ENCODE measurements at places on chromosomes 5 and 9.

- DNase-seq = no peak
Measured at GRCh38 chr5:76443066-76443800, 40.1 kb downstream of the IQGAP2 start.

- DNase-seq = no peak
Measured at GRCh38 chr9:113513111-113513510, 49.6 kb downstream of the RGS3 start.

DNA sequence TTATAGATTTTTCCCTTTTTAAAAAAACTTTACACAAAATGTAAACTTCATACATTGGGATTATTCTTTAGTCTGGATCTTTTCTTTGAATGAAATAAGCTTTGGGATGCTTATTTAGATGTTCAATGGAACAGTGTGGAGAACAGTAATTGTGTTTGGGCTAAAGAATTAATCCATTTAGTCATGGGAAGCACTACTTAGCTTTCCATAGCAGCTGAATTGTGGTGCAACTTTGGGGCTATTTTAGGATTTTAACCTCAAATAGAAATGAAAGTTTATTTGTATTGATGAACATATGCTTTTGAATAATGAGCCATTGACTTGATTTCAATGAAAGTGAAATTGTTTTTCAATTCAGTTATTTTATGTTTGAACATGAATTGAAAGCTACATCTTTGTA is 72.4 kb downstream of the ZCCHC7 start:
- no peak for DNase-seq

DNA sequence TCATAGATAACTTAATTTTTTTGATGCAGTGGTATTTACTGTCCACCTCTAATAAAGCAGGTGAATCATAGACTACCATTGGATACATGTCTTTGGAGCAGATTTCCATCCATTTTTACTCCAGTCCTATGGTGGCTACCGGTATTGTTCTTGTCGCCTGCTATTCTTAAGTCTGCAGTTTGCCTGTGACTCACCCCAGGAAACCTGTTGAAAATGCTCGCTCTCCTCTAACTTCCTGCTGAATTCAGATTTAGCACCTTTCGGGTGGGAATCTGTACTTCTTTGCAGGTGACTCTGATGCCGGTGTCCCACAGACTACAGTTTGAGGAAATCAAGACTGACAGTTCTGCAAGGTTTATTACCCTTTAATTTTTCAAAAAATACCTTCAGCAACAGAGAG is 58.8 kb upstream of the DHFR start:
- DNase-seq = no peak

DNA sequence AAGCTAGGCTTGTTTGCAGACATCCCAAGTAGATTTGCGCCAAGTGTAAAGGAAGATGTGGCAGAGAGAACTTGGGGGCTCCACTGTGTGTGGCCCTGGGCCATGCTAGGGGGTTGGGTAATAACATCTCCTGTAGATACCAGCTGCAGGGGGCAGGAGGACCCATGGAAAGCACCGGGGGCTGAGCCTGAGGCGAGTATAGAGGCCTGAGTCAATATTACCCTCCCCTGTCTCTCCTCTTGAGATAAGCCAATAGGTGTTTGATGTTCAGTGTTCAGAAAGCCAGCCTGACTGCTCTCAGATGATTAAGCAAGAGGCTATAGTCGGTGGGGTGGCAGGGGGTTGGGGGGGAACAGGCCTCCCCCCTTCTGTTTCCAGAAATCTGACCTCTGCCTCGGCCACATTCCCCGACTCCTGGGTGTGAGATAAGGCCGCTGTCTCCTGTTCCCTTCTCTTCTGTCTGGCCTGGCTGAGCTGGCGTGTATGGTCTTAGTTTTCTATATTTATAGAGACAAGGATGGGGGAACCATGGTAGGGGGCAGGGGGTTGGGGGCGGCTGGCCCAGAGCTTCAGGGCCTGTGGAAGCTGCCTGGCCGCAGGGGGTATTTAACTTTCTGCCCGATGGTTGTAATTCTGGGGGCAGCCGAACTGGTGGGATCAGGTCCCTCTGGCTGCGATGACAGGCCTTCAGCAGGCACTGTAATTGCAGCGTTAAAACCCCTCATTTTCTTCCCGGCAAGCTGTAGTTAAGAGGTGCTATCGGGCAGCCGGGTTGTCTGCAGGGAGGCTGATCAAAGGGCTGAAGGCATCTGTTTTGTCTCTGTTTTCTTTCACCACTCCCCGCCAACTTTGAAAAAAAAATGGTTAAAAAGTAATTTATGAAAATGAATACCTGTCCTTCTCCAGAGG is 292.0 kb downstream of the NSG2 start:
- DNase-seq = no peak

GRCh38 chr5:95590880-95591279 is 29.0 kb upstream of the GPR150 start:
- no peak for DNase-seq

DNA sequence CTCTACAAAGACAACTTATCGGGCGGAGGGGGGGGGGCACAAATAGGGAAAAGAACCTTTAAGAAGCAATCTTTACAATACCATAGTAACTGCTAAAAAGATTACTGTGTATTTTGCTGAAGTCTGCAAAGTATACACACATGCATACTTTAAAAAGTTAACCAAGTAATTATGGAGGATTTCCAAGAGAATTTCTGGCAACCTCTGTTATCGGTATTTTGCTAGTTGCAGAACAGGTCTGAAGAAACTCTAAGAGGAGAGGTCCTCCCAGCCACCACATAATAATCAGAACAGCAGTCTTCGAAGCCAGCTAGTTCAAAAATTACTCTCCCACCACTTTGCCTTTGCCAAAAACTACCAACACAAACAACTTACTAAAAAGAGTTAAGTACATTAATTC is 56.1 kb downstream of the UBAP2 start:
- no peak for DNase-seq

All from stimulated activated CD8-positive, alpha-beta memory T cell treated with anti-CD3 and anti-CD28 coated beads, Interleukin-4, amount 100 ng/mL, for 1 hour (primary cell).